ENCODE measurements at places on chromosomes 5 and 9. TPM values are rescaled to one million over a fixed set of nuclear protein-coding genes. Genes with fewer than 3 reads are reported as not detected.

DNA sequence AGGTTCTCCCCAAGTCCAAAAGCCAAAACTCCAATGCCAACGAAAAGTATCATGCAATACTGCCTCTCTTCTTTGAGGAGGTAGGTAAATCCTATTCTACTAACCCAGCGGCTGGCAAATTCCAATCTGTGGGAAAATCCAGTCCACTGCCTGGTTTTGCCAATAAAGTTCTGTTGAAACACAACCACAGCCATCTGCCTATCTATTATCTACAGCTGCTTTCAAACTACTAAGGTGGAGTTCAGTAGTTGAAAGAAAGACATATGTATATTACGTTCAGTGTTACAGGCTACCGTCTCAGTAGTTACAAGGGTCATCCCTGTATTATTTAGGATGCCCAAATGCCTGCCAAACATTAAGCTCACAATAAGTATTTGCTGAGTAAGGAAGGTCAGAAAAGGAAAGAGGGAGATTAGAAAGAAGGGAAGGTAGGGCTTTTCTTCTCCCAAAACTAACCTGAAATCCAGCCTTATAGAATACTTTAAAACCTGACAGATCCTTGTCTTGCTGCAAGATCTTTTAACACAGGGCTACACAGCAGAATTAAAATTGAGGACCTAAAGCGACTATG, 16.2 kb downstream of the ARL15 start:
- DNase-seq = no peak

GRCh38 chr5:30890377-30890776, 303.1 kb upstream of the CDH6 start:
- DNase-seq = no peak

GRCh38 chr9:134066526-134066912, 1.3 kb downstream of the BRD3 start:
- DNase-seq = no peak

SLCO4C1 gene
- total RNA-seq = 0.11 TPM

DNA sequence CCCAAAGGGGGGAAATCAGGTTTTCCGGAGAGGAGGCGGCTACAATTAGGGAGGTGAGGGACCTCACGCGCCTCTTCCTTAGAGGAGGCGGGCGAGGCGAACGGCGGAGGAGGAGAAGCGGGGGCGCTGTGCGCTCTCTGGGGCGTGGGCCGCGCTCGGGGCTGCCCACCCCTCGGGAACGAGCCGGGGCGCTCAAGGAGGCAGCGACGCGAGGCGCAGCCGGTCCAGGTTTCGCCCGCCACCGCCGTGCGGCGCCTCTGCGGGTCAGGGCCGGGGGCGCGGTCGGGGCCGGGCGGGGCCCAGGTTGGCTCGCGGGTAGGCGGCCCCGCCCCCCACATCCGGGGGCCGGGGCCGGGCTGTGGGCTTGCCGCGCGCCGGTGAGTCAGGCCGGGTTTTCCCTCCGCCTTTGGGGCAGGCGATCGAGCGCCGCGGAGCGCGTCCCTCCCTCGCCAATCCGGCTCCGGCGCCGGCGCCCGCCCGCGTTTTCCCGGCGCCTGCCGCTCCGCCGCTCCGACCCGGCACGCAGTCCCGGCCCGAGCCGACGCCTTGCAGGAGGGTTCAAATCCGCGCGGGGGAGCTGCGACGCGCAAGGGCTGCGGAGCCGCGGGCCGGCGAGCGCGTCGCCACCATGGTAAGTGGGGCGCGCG, at the start of gene N4BP3:
N4BP3 (plus strand) TSS at position 392 of the 647 bp plus-strand sequence. CDS start 6,052 bp downstream, outside the sequence.
- DNase-seq = peak; percentile 57

DNA sequence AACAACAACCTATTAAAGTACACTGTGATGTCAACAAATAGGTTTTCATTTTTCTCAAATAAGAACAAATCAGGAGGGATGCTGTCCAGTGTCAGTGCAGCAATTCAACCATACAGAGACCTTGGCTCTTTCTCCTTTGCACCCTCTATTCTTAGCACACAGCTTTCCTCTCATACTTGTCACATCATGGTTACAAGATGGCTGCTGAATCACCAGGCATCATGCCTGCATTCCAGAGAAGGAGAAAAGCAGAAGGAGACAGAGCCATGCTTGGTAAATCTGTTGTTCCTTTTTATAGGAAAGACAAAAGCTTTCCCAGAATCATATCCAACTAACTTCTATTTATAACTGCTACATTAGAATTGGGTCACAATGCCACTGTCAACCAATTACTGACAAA, 124.7 kb upstream of the VLDLR start:
- DNase-seq = no peak

All from heart right ventricle (tissue), 16 donors.